ENCODE measurements at places on chromosomes 3 and 15. TPM values are rescaled to one million over a fixed set of nuclear protein-coding genes. Genes with fewer than 3 reads are reported as not detected.

The RYR3 gene
- not detected for total RNA-seq

The ARPIN gene
- 9.7 TPM for total RNA-seq

The LACTB gene
- total RNA-seq: 31.4 TPM

The WDR93 gene
- total RNA-seq: 1.2 TPM

The IL17RB gene
- total RNA-seq: not detected

The CAND2 gene
- 8.9 TPM for total RNA-seq

The GP5 gene
- under 0.01 TPM for total RNA-seq

The GRAMD2A gene
- total RNA-seq: 0.18 TPM

The TMCO5A gene
- total RNA-seq: not detected

The DNAH12 gene
- total RNA-seq: not detected

The CIP2A gene
- 22.2 TPM for total RNA-seq

The IL20RB gene
- total RNA-seq: 34.0 TPM

The CHP1 gene
- total RNA-seq: 162 TPM

The HYAL1 gene
- 2.8 TPM for total RNA-seq

The UNC13C gene
- not detected for total RNA-seq

The ALPK3 gene
- total RNA-seq: under 0.01 TPM

The CKMT1A gene
- not detected for total RNA-seq

The C3orf20 gene
- not detected for total RNA-seq

The SCG5 gene
- 10.7 TPM for total RNA-seq

The PLD1 gene
- total RNA-seq: 8.0 TPM

The DLG1 gene
- 21.3 TPM for total RNA-seq

The KLHL6 gene
- total RNA-seq: not detected

The SLC28A1 gene
- total RNA-seq: not detected

The SH3BP5 gene
- 16.1 TPM for total RNA-seq

The GHSR gene
- not detected for total RNA-seq

The TMEM87A gene
- 54.1 TPM for total RNA-seq

The VWA5B2 gene
- total RNA-seq: not detected

The LSAMP gene
- 0.18 TPM for total RNA-seq

The UBA5 gene
- total RNA-seq: 42.9 TPM

The CRTAP gene
- 251 TPM for total RNA-seq

The NPAP1 gene
- total RNA-seq: not detected

The KCNAB1 gene
- not detected for total RNA-seq

The TRANK1 gene
- total RNA-seq: 6.0 TPM

The HDC gene
- total RNA-seq: not detected

The ZPLD1 gene
- not detected for total RNA-seq

The ZNF501 gene
- 3.5 TPM for total RNA-seq

The IL17RC gene
- total RNA-seq: 65.7 TPM

The SERPINI2 gene
- total RNA-seq: not detected

The SNX1 gene
- total RNA-seq: 50.7 TPM

The RASL12 gene
- 12.1 TPM for total RNA-seq

The TTLL13 gene
- not detected for total RNA-seq

The POLQ gene
- total RNA-seq: 2.3 TPM
